ENCODE measurements at places on chromosomes 4 and X. TPM values are rescaled to one million over a fixed set of nuclear protein-coding genes. Genes with fewer than 3 reads are reported as not detected.

Gene FRG2
- not detected for total RNA-seq

Gene OTUD6A
- not detected for total RNA-seq

Gene MAGEA8
- not detected for total RNA-seq

Gene HSD17B13
- not detected for total RNA-seq

Gene CT45A2
- total RNA-seq, result not detected
